ENCODE measurements at places on chromosomes 1 and 21.

- DNase-seq, result no peak
Measured at GRCh38 chr1:209480345-209480744, 103.2 kb upstream of the CAMK1G start.

GRCh38 chr1:234979296-234980279 lies 149.0 kb downstream of the TOMM20 start:
- no peak for DNase-seq

DNA sequence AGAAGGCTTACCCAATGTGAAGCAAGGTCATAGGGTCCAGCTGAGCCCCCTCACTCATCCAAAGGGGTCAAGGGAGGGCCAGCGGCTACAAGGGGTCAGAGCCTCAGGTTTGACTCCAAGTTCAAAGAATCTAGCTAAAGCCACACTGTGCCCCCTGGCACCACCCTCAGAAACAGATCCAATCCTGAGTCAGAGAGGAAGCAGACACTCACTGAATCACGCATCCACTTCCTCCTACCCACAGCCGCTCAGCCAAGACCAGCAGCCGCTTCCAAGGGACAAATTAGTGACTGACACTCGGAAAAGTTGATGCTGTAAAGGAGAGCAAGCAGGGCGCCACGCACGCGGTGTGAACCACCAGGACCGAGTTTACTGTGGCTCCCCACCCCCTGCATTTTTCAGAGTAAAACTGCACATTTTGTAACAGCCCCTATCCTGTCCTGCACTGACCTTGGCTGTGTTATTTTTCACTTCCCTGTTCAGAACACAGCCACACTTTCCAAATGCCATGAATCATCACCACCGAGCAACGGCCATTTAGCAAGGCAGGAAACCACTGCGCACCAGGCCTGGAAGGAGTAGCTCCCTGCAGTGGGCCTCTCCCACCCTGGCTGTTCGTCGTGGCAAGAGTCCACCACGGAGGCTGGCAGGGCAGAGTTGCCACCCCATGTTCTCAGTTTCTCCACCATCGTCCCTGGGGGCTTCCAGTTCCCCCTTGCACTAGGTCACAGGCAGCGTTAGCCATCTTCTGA lies 147.8 kb downstream of the TOMM20 start:
- no peak for DNase-seq

DNA sequence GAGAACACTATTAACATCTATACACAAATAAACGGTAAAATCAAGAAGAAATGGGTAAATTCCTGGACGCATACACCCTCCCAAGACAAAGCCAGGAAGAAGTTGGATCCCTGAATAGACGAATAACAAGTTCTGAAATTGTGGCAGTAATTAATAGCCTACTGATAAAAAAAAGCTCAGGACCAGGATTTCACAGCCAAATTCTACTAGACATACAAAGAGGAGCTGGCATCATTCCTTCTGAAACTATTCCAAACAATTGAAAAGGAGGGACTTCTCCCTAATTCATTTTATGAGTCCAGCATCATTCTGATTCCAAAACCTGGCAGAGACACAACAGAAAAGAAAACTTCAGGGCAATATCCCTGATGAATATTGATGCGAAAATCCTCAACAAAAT lies 70.7 kb upstream of the FMO3 start:
- DNase-seq, result no peak

DNA sequence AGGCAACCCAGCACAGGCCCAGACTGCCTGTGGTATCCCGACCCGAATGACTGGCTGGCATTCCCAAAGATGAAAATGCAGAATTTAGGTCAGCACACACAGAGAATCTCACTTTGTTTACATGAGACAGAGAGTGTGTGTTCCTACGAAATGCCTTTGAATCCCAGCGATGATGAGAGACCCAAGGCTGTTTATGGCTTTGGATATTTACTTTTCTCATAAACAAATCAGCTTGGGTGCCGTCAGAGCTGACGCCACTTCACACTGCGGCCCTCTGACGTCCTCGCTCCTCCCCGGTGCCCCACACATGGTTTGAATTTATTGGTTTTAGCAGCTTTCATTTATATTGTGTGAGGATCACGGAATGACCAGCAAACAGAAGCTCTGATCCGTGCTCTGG lies 18.7 kb downstream of the TRABD2B start:
- no peak for DNase-seq

- DNase-seq, result no peak
Measured at GRCh38 chr1:106534612-106535011, 521.9 kb upstream of the PRMT6 start.

DNA sequence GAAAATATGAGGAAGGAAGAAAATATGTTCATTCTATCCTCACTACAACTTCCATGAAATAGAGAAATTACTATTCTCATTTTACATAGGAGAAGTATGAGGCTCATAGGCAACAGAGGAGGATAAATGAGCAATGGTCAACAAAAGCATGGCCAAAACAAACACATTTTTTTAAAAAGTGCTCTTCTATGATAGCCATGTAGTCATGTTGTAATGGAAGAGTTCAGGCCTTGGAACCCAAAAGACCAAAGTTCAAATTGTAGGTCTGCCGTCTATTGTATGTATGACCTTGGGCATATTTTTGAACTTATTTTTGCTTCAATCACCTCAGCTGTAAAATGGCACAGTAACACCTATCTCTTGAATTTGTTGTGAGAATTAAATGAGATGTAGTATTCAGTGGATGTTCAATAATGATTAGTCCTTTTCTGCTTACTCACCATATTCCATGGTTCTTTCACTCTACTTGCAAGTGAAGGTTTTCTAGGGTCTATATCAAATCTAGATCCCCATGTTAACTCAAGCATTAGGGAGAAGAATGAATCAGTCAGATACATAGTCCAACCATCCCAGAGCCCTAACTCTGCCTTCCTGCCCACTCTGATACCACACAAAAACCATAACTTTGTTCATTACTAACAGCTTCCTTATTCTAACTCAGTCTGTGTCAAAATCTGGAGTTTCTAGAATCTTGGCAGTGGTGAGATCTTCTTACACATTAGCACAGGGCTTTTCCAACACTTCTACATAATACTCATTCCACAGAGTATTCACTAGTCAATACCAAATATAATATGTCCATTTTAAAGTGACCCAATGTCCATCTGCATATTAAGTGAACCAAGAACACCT lies 353.2 kb downstream of the PLPP3 start:
- DNase-seq, result no peak

DNA sequence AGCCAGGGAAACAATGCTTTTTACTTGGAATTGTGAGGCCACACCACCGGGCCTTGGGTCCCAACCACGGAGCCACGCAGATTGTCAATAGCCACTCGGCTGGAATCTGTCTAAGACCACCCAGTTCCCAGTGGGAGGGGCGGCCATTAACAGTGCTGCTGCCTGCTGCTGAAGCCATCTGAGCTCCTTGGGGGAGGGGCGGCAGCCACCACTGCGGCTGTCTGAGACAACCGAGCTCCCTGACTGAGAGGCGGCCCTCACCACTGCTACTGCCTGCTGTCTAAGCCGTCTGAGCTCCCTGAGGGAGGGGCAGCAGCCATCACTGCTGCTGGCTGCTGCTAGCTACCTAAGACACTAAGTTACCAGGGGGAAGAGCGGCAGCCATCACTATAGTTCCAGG lies 64.3 kb downstream of the DMRTA2 start:
- DNase-seq, result no peak
